Fibroblast of lung (primary cell): ENCODE measurements at places on chromosomes 2 and 18. TPM values are rescaled to one million over a fixed set of nuclear protein-coding genes. Genes with fewer than 3 reads are reported as not detected.

The LRRTM1 gene
- total RNA-seq = not detected in 2 replicates

The ATOH8 gene
- 19.0 and 19.2 TPM in 2 replicates for total RNA-seq

The FAM124B gene
- not detected in 2 replicates for total RNA-seq

The DES gene
- total RNA-seq = 34.7 and 69.3 TPM in 2 replicates

The CSRNP3 gene
- total RNA-seq = 0.66 and 0.77 TPM in 2 replicates

The ICOS gene
- not detected in 2 replicates for total RNA-seq

The PLGLB1 gene
- 0.26 and 0.99 TPM in 2 replicates for total RNA-seq

The TUBB8B gene
- total RNA-seq = not detected in 2 replicates

The TACR1 gene
- 0.17 TPM in 1 of 2 replicates, not detected in the other for total RNA-seq

The UGT1A8 gene
- total RNA-seq = not detected in 2 replicates

The SLC14A1 gene
- total RNA-seq = 2.3 and 31.0 TPM in 2 replicates

The CABLES1 gene
- total RNA-seq = 11.4 and 15.7 TPM in 2 replicates

The LHCGR gene
- total RNA-seq = not detected in 2 replicates

DNA sequence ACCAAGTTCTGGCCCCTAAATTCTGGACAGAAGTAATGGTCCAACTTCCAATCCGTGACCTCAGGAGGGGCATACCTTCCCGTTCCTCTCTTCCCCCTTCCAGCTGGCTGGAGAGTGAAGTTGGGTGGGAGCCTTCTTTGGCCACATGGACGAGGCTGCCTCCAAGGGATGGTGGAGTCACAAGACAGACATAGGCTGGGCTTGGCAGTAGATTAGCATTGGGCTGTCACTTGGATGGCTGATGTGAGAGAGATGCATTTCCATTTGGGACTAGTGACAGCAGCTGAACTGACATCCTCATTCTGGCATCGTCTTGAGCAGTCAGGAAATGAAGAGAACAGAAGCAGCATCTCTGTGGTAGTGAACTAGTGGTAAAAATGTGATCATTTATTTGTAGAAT, 12.6 kb downstream of the NT5DC4 start:
- no peak for DNase-seq

DNA sequence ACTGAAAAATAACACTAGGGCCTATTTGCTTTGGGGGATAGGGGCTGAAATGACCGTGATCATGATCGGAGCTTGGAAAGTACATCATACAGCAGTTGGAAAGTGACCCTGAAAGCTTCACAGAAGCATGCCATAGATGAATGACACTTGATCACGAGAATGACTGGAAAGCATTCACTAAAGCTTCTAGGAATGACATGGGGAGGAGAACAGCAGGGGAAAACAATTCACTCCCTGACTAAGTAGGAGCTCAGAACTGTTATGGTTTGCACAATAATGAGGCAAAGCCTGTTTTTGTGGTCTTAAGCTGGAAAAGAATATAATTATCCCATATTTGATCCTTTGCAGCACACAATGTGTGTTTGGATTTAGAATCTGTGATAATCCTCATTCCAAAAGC, 237.5 kb downstream of the NOL4 start:
- no peak for DNase-seq

- DNase-seq = no peak
Observed at GRCh38 chr2:164558450-164558849, 62.8 kb downstream of the GRB14 start.

DNA sequence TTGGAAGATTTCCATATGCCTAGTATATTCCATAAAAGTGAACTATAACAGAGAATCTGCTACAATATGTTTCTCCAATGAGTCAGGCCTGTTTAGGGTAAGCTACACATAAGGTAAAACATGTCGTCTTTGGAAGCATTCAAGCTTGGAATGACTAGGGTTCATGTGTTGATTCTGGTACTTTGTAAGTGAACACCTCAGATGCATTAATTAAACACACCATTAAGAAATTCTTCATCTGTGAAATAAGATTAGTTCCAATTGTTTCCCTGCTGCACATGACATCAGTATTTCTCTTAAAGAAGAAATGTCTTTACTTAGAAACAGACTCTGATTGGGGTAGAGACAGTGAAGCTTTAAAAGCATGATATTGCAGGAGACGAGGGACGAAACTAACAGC, 461.1 kb upstream of the NXPH2 start:
- no peak for DNase-seq

- DNase-seq = no peak
Observed at GRCh38 chr18:57077786-57078552, 68.9 kb upstream of the BOD1L2 start.

DNA sequence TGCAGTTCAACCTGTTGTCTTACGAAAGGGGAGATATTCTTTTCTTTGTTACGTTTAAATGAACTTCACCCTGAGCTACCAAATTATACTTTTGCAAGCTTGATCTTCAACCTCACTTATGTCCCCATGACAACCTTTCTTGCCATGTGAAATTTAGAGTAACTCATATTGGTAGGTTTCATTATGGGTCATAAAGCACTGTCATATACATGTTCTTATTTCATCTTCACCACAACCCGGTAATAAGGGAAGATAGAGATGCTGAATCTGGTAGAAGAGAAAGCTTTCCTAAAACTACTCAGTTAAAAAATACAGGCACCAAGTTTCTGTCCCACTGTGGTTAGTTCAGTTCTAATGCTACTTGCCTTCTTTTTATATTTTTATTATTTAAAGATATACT, 208.5 kb upstream of the NRP2 start:
- DNase-seq = no peak

GRCh38 chr18:48840491-48840877, 110.3 kb downstream of the SMAD7 start:
- no peak for DNase-seq

- DNase-seq = no peak
Observed at GRCh38 chr18:44855681-44856080, 175.0 kb downstream of the SETBP1 start.

DNA sequence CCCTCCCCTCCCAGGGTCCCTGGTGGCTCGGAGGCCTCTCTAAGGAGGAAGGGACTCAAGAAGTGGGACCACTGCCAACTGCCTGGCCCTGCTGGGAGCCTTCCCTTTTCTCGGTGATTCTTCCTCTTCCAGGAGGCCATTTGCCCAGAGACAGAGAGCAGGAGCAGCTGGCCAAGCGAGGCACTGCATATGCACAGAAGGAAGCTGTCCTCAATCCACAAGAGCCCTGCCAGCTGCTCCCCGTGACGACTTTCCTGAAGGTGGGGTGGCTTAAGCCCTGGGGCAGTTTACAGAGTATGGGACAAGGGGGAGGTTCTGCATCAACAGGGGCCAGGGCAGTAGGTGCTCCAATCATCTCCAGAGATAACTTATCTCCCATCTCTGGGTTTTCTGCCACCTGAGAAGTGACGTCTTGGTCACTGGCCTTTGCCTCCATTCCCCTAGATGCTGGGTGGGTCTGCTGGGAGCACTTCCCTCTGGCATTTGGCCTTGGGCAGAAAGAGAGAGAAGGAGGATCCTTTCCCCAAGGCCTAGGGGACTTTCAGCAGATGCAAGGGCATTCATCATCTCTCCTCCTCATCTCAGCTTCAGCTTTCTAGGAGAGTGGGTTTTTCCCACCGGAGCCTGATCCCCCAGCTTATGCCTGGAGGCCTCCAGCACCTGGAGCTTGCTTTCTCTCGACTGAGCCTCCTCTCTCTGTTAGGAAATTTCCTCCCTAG, 28.5 kb downstream of the CIB4 start:
- no peak for DNase-seq

DNA sequence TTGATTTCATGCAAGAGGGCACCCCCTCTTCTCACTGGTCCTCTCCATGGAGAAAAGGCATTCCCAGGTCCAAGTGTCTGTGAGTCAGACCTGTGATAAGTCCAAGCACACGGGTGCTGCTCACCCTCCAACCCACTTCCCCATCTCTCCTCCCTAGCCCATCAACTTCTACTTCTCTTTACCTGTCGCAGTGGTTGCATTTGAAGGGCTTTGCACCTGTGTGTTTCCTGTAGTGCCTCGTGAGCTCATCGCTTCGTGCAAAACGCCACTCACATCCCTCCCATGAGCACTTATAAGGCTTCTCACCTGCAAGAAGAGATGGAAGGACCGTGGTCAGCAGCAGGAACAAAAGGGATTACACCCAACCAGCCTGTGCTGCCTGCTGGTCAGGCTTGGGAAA, 77.5 kb downstream of the KLF7 start:
- DNase-seq = no peak

DNA sequence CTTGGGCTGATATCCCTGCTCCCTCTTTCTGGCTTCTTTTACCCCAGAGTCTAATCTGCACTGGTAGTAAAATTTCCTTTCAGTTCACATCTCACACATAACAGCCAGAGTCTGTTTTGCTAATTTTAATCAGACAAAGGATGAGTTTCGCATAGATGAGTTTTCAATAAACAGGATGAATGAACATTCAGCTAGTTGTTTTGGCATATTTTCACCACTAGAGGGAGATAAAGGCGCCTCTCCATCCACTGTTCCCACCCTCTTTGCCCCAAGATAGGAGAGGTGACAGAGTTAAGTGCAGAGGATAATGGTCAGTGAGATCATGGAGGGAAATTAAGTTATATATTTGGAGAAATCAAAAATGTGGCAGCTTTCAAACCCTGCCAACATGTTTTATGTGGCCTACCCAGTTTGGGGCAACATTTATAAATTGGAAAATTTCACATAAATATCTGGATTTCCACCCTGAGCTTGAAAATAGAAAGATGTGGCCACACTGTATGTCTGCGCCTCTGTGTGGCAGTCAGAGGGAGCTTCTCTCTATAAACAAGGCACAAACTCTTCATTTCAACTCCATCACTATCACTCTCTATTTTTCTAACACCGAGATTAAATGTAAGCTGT, 48.5 kb upstream of the DTNA start:
- DNase-seq = peak; percentile 25

GRCh38 chr18:31619291-31619690, 27.6 kb downstream of the TTR start:
- DNase-seq = no peak

DNA sequence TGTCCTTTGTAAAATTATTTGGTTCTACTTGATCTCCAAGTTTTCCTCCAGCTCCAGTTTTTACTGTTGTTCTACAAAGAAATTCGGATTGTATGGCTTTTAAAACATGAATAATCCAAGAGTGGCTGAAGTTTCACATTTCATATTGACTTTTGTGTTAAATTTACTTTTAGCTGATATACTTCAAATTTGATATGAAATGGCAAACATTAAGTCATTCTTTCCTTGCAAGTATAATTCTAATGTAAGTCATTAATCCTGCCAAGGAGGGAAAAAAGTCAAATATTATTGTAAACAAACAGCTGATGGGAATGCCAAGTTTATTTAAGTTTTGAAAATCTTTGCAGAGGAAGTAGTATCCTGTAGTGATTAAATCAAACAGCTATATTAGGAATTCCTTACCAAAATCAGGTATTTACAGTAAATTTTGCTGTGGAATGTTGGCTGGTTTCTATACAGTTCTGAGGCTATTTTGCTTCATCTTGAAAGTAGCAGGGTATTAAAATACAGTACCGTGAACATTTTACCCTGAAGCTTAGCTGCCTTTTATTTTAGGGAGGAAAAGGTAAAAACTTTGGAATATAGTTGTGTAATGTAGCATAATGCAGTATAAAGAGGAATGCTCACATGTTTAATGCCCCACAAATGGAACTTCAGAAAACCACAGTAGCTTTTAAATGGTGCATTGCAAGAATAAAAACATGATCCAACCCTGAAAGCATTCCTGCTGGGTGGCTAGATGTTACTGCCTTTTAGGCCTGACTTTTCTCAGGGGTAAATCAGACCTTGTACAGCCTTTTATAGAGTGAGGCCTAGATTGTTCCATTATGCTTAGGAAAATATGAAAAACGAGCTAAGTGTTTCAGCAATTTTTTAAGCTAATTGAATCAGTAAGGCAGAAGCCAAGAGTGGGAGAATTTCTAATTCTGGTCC, 62.7 kb upstream of the NT5C1B start:
- DNase-seq = peak; percentile 21

GRCh38 chr2:10635430-10635829, 54.3 kb downstream of the NOL10 start:
- no peak for DNase-seq

GRCh38 chr2:127361929-127362885, 25.6 kb downstream of the MAP3K2 start:
- DNase-seq = peak; percentile 19

GRCh38 chr2:10771786-10772185, 40.8 kb downstream of the PDIA6 start:
- no peak for DNase-seq

DNA sequence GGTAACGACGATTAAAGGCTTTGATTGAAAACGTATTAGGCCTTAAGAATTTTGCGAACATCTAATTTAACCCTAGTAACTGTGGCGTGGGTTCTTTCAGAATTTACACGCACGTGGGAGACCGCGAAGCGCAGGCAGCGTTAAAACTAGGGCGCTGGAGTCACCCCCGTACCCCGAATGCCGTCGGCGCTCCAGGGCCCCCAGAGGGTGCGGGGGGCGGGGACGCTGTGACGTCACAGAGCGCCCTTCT, 673 bp upstream of the SMCHD1 start:
- no peak for DNase-seq

DNA sequence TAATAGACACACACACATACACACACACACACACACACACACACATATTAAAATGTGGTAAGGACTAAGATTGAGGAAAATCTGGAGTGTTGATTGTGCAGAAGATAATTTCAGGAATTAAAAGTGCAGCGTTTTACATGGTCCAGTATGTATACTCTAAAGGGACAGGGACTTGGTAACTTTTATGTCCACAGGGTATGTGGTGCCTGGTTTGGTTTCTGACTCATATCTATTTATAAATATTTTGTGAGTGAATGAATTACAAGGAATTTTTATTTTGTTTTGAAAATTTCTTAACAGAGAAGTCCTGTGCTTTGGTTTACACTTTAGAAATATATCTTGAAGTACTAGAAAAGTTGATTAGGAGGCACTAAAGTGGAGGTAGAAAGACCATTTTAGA, 287.7 kb upstream of the NXPH2 start:
- DNase-seq = no peak
